ENCODE measurements at places on chromosomes 13 and 19.

- DNase-seq: no peak
Measured at GRCh38 chr13:40665126-40666044, 1.1 kb downstream of the FOXO1 start.

- DNase-seq: no peak
Measured at GRCh38 chr19:55441692-55442321, 1.3 kb downstream of the SHISA7 start.

DNA sequence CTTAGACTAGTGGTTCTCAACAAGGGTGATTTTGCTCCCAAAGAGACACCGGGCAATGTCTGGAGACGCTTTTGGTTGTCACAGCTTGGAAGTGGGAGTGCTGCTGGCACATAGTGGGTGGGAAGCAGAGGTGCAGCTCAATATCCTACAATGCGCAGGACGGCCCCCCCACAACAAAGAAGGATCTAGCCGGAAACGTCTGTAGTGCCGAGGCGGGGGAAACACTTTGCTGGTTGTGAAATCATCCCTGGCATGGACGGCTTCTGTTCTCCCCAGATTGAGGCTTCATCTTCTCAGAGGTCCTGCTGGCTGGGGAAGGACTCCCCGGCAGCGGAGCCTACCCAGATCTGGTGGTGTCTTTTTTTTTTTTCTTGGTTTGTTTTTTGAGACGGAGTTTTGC lies 13.4 kb upstream of the SYT5 start:
- DNase-seq: no peak

GRCh38 chr13:88526853-88527215 lies 855.7 kb downstream of the SLITRK5 start:
- DNase-seq: no peak

DNA sequence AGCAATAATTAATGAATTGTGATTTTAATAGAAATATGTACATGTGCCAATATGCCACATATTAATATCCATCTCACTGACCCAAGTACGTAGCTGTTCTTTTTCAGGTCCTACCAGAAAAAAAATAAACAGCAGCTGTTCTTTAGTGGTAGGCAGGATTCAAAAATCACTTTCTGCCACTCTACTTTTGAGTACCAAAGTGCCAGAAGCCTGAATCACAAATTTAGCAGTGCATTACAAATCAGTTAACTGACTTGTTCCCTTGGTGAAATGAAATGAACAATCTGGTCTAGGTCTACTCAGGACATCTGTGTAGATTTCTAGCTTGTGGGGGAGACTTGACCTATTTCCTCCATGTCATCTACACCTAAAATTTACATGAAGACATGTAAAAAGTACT lies 775.5 kb upstream of the GPC6 start:
- no peak for DNase-seq

DNA sequence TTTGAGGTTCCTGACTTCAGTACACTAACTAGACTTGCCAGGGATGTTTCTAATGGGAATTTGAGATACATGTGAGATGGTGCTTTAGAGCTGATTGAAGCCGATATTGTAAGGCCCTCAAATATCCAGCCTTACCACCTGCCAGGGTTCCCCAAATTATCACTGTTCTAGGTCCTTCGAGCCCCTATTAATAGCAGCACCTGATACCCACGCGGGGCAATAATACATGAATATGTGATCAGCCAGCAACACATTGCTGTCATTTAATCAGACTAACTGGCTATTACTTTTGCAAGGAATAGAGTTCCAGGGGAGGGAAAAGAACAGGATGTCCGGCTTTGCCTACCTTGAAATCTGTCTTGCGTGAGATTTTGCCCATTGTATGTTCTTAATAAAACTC lies 5.1 kb downstream of the RGCC start:
- DNase-seq: no peak

DNA sequence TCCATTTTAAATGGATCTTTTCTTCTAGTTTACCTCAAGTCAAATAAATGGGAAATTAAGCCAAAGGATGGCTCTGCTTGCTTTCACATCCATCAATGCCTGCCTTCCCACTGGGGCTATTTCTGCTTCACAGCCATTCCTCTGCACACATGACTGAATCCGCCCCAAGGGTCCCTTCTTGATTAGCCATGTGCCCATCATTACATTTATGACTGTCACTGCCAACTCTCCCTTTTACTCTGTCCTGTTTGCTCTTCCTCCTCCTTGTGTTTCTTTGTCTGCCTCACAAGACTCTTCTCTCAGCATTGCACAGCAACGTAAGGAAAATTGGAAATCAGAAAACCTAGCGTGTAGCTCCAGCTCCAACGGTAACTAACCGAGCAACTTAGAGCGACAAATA lies 410.2 kb downstream of the TBC1D4 start:
- DNase-seq: no peak

DNA sequence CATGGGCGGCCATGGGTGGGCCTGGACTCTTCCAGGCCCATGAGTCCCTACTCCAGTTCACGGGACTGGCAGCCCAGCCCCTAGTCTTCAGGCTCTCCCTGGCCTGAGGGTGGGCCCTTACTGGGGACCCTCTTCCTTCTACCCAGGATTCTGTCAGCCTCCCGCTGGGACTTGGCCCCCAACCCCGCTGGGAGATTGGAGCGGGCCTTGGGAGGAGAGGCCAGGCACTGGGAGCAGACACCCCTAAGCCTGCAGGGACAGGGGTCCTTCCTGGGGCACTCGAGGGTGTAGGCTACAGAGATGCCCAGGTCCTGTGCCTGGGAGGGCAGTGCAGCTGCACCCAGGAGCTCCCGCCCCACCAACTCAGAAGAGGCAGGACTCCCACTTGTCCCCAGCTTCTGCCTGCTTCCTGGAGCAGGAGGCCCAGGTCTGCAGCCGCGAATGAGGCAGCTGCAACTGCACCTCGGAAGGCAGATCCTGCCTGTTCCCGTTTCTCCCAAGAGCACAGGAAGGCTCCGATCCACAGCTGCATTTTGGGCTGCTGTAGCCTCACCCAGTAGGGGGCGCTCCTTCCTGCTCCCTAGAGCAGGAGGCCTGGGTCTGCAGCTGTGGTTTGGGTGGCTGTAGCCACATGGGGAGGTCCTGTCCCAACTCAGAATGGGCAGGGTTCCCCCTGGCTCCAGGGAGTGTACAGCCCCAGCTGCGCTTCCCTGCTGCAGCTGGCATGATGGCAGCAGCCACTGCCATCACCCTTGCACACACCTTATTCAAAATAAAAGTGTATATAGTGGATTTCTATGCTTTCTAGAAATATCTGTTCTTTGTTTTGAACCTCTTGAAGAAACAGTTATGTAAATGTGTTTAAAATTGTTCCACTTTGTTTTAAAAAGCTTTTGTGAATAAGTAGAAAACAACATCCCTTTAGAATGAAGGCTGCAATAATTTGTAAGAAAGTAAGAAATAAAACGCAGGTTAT lies 46.8 kb downstream of the TEX26 start:
- DNase-seq: no peak

DNA sequence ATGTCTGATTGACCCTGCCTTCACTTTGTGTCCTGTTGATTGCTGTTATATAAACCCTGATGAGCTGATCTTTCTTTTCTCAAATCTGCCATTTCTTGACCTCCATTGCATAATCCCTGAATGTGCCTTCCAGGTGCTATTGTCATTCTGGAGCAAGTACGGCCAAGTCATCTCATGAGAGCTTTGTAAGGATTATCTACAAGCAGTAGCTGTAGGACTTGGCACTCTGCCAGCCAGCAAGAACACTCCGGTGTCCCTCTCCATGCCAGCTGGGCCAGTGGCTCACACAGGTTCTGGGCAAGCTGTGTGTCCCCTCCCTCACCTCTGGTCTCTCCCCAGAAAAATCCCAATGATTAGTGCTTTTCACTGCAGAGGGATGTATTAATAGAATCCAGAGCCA lies 348.1 kb downstream of the FOXO1 start:
- no peak for DNase-seq

- DNase-seq: no peak
Measured at GRCh38 chr13:21133077-21133476, 43.3 kb downstream of the SKA3 start.

DNA sequence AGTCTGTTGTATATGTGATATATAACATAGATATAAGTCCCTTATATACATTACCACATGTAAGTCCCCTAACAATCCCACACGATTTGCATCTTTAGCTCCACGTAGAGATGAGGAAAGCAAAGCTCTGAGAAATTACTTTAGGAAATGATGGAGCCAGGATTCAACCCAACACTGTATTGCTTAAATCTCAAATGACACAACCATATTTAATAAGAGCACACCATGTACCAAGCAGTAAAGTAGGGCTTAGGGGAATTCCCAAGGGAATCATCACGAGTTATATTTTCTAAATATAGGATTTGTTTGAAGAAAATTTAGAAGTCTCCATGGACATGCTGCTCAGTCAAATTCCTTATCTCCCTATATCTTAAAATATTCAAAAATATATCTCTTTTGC lies 61.3 kb upstream of the POMP start:
- no peak for DNase-seq

DNA sequence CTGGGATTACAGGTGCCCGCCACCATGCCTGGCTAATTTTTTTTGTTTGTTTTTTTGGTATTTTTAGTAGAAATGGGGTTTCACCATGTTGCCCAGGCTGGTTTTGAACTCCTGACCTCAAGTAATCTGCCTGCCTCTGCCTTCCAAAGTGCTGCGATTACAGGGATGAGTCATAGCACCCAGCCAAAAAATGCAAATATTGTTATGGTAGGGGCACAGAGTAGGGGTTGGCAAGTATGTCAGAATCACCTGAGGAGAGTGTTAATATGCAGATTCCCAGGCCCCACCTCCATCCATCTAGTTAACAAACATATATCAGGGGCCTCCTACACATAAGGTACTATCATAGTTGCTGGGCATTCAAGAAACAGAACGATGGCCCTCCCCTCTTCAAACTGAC lies 44.7 kb downstream of the VAV1 start:
- DNase-seq: no peak

GRCh38 chr13:20080377-20081164 lies 80.3 kb downstream of the GJA3 start:
- no peak for DNase-seq

DNA sequence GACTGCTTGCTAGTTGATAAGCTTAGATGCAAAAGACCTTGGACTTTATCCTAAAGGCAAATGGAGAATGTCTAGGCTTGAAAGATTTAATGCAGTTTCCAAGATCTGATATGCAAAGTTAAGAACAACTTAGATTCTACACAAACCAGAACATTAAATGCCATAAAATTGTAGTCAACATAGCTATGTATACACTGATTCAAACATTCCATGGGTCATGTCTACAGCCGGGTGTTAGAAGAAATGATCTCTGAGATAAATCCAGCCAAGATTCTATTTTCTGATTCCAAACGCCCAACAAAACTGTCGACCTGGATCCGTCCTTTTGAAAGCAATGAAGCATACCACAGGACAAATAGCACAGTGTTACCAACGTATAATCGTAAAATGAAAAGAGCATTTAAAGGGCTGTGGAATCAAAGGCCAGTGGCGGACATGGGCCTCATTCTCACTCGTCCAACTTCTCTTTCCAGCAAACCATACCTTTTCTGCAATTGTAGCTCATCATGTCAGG lies 52.7 kb downstream of the KCTD12 start:
- DNase-seq: no peak

GRCh38 chr19:46860846-46861690 lies at the start of gene ARHGAP35:
TSS of gene ARHGAP35 (plus strand) at chr19:46860997. CDS start at chr19:46918676, 57,679 bp downstream.
- no peak for DNase-seq

- DNase-seq: no peak
Measured at GRCh38 chr13:77460195-77460594, 75.3 kb upstream of the SCEL start.

GRCh38 chr13:94646904-94647303 lies 45.2 kb downstream of the GPR180 start:
- no peak for DNase-seq

DNA sequence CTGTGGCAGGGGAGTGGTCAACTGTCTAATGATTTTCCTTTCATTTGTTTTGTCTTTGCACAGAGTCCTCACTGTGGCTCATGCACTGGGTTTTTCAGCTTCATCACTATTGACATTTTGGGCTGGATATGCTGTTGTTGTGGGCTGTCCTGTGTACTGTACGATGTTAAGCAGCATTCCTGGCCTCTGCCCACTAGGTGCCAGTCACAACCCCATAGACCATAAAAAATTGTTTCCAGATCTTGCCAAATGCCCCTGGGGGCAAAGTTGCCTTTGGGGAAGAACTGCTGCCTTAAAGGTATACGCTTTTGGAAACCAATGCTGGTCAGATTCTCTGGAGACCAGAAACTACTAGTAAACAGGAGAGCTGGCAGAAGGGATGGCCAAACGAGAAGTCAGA lies 310.4 kb downstream of the SPRY2 start:
- DNase-seq: no peak

GRCh38 chr19:51750400-51751094 lies 1.1 kb downstream of the FPR1 start:
- peak; percentile 65 for DNase-seq

GRCh38 chr13:20002787-20003186 lies 44.3 kb downstream of the ZMYM2 start:
- DNase-seq: no peak

- DNase-seq: no peak
Measured at GRCh38 chr19:17751912-17752273, 616 bp downstream of the FCHO1 start.

- no peak for DNase-seq
Measured at GRCh38 chr13:96460609-96461008, 370.7 kb downstream of the HS6ST3 start.

DNA sequence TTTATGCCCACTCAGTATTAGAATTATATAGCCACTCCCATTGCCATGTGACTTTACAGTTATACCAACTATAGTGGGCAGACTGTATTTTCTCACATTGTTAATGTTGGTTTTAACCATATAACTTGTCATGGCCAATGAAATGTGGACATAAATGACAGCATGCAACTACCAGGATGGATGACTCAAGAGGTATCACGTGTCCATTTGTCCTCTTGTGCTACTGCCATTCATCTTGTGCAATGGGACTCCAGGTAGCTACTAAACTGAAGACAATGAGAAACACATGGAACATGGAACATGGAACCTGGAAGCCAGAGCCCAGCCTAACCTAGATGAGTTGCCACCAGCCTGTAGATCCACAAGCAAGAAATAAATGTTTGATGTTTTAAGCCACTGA lies 242.7 kb upstream of the IPO5 start:
- no peak for DNase-seq

GRCh38 chr19:33998302-33998701 lies 174.0 kb upstream of the LSM14A start:
- DNase-seq: no peak

DNA sequence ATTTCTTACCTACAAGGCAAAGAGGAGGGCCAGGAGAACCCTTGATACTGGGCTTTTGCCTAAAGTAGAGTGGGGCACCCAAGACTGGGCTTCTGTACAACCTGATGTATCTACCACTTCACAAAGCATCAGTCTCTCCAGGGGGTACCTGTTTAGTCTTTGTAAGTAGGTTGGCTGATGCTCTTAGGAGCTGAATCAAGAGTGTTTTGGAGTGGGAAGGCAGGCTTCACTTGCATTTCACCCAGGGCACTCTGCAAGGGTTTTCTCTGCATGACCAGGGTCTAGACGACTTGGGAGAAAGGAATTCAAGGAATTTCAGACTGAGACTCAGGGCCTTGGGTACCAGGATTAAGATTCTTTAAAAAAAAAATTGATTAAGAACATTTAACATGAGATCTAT lies 361.5 kb downstream of the RFC3 start:
- DNase-seq: no peak

All from RCC 7860 (cell line).